ENCODE measurements at places on chromosomes 6 and 20.
A peak's percentile ranks its signal among the peaks of the same experiment; 100 is the strongest.

DNA sequence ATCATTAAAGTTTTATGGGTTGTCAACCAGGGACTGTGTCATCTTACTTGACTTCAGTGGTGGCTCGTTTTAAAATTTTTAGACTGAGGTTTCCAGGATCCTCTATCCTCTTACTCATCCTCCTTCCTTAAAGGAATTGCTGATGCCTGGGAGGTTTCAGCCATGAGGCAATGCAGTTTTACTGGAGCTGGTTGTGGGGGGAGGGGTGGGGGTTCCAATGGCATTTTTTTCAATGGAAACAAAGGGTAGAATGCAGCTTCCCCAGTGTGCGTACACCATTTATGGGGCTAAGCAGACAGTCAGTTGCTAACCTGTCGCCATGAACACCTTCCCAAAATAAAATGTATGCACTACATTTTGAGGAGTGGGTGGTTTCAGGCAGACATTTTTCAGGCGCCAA, 88.0 kb downstream of the METTL24 start:
- no peaks in the 10 kb centered on the region for H3K4me1 ChIP-seq
- DNase-seq, result no peak
- no peaks in the 10 kb centered on the region for H3K27me3 ChIP-seq

DNA sequence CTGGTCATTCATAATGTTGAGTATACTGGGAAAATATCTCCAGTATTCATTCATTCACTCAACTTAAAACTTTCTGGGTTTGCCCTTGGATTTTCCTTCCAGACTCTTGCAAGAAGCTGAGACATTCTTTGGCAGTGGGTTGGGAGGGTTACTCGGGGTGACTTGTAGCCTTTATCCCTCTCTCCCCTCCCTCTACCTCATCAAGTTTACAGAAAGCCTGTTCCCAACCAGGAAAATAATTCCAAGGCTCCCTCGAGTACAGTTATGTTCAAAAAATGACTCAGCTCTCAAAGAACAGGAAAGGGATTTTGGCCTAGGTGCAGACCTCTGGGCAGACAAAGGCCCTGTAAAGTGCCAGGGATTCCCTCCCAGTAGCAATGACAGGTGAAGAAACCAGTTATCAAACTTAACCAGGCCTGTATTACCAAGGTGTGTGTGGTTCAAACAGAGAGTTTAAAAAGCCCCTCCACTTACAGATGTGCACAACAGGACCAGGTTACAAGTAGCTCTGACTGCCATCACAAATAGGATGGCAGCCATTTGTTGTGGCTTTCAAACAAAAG, 22.2 kb downstream of the FKBP1A start:
- DNase-seq, result no peak
- H3K27me3 ChIP-seq, result no peaks in the 10 kb centered on the region
- no peak overlapping the region for H3K4me3 ChIP-seq
- no peak overlapping the region for H3K27ac ChIP-seq
- H3K4me1 ChIP-seq, result peaks cover 39% of the 10 kb centered on the region
- H3K36me3 ChIP-seq, result peaks cover 71% of the 10 kb centered on the region

GRCh38 chr6:162063666-162064065, 663.9 kb downstream of the PRKN start:
- H3K4me3 ChIP-seq, result no peak overlapping the region
- no peaks in the 10 kb centered on the region for H3K4me1 ChIP-seq
- H3K27me3 ChIP-seq, result no peaks in the 10 kb centered on the region

DNA sequence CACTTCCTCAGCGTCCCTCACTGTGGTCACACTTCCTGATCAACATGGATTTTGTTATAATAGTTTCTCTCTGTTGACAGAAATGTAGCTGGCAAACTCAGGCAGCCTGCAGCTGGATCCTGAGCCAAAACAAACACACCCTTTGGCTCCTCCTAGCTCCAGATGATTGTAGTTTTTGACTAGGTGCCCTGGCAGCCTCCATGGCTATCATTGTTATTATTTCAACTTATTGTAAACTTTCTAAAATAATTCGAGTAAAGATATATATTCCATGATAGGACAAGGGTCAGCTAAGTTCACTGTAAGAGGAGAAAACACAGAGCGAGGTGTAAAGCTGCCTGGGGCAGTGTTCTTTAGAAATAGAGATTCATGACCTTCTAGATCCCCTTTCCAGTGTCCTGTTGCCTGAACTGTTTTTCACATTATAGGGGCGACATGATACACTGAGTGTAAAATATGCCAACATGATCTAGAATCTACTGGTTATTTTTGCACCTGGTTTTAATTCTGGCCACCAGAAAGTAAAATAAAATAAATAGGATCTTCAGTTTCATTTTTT, 98.2 kb upstream of the HDGFL1 start:
- no peak overlapping the region for H3K4me3 ChIP-seq
- no peaks in the 10 kb centered on the region for H3K4me1 ChIP-seq
- no peak for DNase-seq
- no peaks in the 10 kb centered on the region for H3K27me3 ChIP-seq
- H3K36me3 ChIP-seq, result no peaks in the 10 kb centered on the region

DNA sequence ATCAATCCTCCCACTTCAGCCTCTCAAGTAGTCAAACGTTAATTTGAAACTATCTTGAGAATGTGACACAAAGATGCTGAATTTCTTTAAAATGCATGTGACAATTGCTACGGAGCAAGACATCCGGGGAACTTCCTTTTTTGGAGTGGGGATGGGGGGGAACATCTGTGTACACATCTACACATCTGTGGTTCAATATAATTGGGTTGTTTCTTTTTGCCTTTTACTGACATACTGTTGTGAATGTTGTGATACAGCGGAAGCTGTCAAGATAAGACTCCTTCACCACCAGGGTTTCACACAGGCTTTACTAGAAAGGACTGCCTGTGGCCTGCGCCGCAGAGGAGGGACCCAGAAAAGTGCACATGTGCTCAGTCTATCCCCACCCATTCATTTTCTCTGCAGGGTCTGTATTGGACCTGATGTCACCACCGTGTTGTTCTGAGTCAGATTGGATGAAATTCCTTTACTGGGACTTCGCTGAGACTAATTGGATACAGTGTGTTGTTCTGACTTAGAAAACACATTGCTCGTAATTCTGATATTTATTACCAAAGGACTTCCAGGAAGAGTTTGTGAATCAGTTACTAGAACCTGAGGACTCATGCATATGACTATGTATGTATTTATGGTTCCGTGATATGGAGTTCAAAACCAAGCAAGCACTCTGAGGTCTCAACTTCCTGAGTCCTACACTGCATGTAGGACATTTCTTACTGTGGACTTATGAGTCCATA, 98.7 kb upstream of the SGK1 start:
- peak overlapping the region; percentile 28 for H3K27ac ChIP-seq
- no peak overlapping the region for H3K4me3 ChIP-seq
- no peak for DNase-seq
- no peaks in the 10 kb centered on the region for H3K36me3 ChIP-seq
- H3K27me3 ChIP-seq, result peaks cover 2% of the 10 kb centered on the region
- H3K4me1 ChIP-seq, result peaks cover 7% of the 10 kb centered on the region

GRCh38 chr6:169898788-169899480, 147.5 kb downstream of the ERMARD start:
- no peaks in the 10 kb centered on the region for H3K36me3 ChIP-seq
- DNase-seq, result no peak
- no peak overlapping the region for H3K27ac ChIP-seq
- no peaks in the 10 kb centered on the region for H3K4me1 ChIP-seq
- H3K4me3 ChIP-seq, result no peak overlapping the region

DNA sequence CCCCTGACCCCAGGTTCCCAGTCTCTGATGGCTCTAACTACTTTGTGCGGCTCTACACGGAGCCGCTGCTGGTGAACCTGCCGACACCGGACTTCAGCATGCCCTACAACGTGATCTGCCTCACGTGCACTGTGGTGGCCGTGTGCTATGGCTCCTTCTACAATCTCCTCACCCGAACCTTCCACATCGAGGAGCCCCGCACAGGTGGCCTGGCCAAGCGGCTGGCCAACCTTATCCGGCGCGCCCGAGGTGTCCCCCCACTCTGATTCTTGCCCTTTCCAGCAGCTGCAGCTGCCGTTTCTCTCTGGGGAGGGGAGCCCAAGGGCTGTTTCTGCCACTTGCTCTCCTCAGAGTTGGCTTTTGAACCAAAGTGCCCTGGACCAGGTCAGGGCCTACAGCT, 9.6 kb downstream of the PIGT start:
- H3K27ac ChIP-seq, result no peak overlapping the region
- DNase-seq, result no peak

GRCh38 chr20:10618611-10619245, 55.1 kb downstream of the JAG1 start:
- H3K36me3 ChIP-seq, result peaks cover 7% of the 10 kb centered on the region
- no peak overlapping the region for H3K4me3 ChIP-seq
- H3K27me3 ChIP-seq, result no peaks in the 10 kb centered on the region
- no peak for DNase-seq

GRCh38 chr20:40966516-40967185, 62.0 kb upstream of the TOP1 start:
- H3K27me3 ChIP-seq, result peaks cover 18% of the 10 kb centered on the region
- H3K27ac ChIP-seq, result no peak overlapping the region
- H3K4me1 ChIP-seq, result peaks cover 21% of the 10 kb centered on the region
- H3K36me3 ChIP-seq, result no peaks in the 10 kb centered on the region
- DNase-seq, result no peak

GRCh38 chr6:80249897-80250296, 143.4 kb downstream of the BCKDHB start:
- H3K27me3 ChIP-seq, result no peaks in the 10 kb centered on the region
- H3K36me3 ChIP-seq, result no peaks in the 10 kb centered on the region
- no peak overlapping the region for H3K4me3 ChIP-seq

GRCh38 chr20:19735446-19735845, 22.6 kb upstream of the RIN2 start:
- H3K4me1 ChIP-seq, result peaks cover 5% of the 10 kb centered on the region
- H3K4me3 ChIP-seq, result no peak overlapping the region
- no peak overlapping the region for H3K27ac ChIP-seq
- DNase-seq, result no peak

DNA sequence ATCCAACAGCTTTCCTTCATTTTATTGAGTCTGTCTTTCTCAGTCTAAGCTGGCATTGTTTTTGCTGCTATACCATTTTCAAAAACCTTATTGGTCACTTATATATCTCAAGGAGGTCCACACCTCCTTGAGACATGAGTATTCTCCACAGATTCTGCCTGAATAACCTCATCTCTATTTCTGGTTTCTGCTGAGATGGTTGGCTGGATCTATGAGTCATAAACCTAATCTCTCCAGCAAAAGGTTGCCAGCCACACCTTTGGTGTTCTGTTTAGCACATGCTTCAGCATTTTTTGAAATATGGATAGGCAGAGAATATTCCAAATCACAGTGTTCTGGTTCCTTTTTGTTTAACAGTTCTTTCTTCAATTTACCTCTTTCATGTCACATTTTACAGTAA, 40.8 kb upstream of the TMEM244 start:
- H3K4me1 ChIP-seq, result peaks cover 1% of the 10 kb centered on the region
- H3K36me3 ChIP-seq, result no peaks in the 10 kb centered on the region
- no peak for DNase-seq
- no peak overlapping the region for H3K27ac ChIP-seq

GRCh38 chr6:90110971-90111370, 185.7 kb downstream of the BACH2 start:
- no peaks in the 10 kb centered on the region for H3K27me3 ChIP-seq
- H3K27ac ChIP-seq, result peak overlapping the region; percentile 81
- peaks cover 67% of the 10 kb centered on the region for H3K4me1 ChIP-seq
- peaks cover 59% of the 10 kb centered on the region for H3K36me3 ChIP-seq
- H3K4me3 ChIP-seq, result peak overlapping the region; percentile 11

Data from activated CD4-positive, alpha-beta T cell treated with anti-CD3 and anti-CD28 coated beads, Interleukin-2, amount 10 ng/mL, durations not matched to agents 7 days and 5 days (primary cell).